ENCODE measurements at places on chromosomes 13 and 19.

- DNase-seq, result no peak
Measured at GRCh38 chr13:51682686-51683085, 98.4 kb downstream of the WDFY2 start.

- DNase-seq, result peak; percentile 75
Measured at GRCh38 chr13:32650705-32651311, 64.6 kb downstream of the PDS5B start.

DNA sequence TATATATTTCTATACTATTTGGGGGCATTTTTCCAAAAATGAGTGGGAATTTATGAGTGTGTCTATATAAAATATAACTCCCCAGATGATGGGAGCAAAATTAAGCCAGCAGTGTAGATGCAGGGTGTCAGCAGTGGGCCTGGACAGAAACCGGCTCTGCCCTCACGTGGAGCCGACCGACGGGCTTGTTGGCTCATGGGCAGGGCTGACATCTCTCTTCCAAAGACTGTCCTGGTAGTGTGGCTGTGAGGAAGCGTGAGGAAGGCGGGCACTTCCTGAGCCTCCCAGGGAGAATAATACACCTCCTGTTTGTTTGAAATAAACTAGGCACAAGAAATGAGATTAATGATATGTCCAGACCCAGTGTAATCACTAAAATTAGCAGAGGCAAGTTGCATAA is 206.5 kb downstream of the TEX29 start:
- DNase-seq, result peak; percentile 89

DNA sequence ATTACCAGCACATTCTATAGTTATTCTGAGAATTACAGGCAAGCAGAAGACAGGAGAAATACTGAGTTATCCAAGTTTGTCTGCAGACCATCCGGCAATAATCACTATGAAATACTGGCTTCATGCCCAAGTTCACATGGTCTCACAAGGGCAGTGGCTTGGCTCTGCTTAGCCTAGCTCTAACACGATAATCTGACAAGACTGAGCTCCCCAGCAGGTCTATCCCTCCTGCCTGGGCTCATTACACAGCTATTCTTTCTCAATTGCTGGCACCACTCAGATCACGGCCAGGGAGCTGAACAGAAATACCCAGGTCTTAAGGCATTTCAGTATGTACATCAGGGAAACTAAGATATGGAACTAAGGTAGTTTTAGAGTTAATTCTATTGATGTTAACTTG is 361.6 kb upstream of the PCDH20 start:
- DNase-seq, result peak; percentile 11

DNA sequence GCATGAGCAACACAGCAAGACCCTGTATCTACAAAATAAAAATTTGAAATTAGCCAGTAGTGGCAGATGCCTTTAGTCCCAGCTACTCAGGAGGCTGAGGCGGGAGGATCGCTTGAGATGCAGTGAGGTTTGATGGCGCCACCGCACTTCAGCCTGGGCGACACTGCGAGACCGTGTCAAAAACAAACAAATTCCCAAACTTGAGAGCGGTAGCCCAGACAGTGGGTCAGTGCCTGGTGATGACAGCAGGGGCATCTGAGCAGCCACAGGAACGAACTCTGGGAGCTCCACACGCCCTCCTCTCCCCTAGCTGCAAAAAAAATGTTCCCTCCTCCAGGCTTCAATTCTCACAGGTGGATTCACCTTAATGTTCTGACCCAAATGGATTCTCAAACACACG is 14.1 kb downstream of the ZNF490 start:
- no peak for DNase-seq

DNA sequence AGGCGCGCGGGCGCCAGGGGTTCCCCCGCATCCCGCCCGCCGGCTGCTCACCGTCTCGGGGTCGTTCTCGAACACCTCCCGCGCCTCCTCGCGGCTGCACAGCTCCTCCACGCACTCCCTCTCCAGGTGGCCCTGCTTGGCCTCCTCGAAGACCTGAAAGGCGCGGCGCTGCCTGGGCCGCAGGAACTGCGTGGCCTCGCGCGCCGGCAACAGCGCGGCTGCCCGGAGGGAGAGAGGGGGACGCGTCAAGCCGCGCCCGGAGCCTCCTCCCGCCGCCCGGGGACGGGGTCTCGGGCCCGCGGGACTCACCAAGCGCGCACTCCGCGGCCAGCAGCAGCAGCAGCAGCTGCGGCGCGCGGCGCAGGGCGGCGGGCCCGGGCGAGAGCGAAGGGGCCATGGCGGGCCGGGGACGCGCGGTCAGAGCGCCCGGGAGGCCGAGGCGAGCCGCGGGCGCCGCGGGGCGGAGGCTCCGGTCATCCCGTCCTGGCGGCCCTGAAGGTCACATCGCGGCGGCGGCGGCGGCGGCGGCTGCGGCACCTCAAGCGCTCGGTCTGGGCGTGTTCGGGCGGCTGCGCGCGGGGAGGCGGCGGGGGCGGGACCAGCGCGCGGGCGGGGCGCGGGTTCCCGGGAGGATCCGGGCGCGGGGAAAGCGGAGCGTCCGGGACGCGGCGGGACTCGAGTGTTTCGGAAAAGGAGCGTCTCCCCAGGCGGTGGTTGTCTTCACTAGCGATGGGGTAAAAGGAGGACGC is at the start of gene GAS6:
GAS6 (minus strand) TSS at position 553 of the 749 bp plus-strand sequence; CDS start at position 397, 156 bp downstream.
- DNase-seq, result peak; percentile 70

DNA sequence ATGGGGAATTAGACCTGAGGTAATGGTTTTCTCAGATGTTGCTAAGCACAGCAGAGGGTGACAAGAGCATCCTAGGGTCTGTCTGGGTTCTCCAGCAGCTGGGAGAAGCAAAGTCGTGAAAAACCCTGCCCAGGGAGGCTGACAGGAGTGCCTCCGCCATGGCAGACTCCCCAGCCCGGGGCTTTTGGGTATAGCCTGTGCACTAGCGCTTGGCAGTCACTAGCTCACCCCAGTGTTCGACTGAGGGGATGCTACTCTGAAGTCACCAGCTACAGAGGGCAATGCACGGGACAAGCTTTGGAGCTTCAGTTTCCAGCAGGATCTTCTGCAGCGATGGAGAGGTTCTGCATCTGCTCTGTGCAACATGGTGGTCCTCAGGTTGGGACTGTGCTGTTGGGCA is 87.5 kb downstream of the ING1 start:
- DNase-seq, result peak; percentile 14

GRCh38 chr19:46935066-46935663 is 74.4 kb downstream of the ARHGAP35 start:
- DNase-seq, result no peak

DNA sequence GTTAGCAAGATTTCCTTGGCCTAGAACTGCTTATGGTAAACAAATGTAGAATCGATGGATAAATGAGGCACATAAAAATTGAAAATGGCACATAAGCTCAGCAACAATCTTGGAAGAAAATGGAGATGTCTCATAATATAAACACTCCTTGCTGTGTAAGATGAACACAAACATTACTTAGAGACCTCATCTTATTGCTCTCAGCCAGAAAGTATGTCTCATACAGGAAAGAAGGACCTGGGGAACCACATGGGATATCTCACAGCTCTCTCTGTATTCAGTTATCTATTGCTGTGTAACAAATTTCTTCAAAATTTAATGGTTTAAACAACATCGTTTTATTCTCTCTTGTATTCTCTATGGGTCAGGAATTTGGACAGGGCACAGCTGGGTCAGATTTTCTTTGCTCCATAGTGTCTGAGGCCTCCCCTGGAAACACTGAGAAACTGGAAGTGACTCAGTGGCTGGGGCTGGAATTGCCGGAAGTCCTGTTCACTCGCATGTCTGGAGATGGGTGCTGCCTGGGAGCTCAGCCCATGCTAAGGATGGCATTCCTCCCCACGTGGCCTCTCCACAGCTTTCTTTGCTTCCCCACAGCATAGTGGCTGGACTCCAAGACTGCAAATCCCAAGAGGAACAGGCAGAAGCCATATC is 105.1 kb downstream of the NUFIP1 start:
- DNase-seq, result no peak

DNA sequence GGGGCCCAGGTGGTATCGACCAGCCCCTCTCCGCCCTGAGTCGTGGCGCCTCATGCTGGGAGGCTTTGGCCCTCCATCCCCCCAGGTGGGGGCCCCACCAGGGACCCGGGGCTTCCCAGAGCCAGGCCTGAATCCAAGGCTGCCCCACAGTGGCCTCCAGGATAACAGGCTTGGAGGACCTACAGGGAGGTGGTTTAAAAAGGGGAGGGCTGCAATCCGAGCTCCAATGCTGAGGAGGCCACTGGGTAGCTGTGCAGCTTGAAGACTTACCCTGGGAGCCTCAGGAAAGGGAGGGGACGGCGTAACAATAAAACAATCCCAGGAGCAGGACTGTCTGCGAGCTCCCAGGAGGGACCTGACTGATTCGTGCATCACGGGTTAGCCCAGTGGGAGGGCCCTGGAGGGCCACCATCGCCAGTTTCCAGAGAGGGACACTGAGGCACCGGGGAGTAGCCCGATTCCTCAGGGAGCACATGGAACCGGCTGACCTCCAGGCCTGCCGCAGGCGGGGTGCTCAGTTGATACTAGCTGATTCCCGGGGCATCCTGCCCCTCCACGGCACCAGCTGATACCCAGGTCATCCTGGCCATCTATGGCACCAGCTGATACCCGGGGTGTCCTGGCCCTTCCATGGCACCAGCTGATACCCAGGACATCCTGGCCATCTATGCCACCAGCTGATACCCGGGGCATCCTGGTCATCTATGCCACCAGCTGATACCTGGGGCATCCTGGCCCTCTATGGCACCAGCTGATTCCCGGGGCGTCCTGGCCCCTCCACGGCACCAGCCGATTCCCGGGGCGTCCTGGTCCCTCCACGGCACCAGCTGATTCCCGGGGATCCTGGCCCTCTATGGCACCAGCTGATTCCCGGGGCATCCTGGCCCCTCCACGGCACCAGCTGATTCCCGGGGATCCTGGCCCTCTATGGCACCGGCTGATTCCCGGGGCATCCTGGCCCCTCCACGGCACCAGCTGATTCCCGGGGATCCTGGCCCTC is 3.7 kb upstream of the C2CD4C start:
- DNase-seq, result peak; percentile 74

GRCh38 chr19:37346091-37346490 is 24.8 kb upstream of the ZNF527 start:
- no peak for DNase-seq

- DNase-seq, result no peak
Measured at GRCh38 chr13:60152904-60153303, 10.8 kb downstream of the DIAPH3 start.

DNA sequence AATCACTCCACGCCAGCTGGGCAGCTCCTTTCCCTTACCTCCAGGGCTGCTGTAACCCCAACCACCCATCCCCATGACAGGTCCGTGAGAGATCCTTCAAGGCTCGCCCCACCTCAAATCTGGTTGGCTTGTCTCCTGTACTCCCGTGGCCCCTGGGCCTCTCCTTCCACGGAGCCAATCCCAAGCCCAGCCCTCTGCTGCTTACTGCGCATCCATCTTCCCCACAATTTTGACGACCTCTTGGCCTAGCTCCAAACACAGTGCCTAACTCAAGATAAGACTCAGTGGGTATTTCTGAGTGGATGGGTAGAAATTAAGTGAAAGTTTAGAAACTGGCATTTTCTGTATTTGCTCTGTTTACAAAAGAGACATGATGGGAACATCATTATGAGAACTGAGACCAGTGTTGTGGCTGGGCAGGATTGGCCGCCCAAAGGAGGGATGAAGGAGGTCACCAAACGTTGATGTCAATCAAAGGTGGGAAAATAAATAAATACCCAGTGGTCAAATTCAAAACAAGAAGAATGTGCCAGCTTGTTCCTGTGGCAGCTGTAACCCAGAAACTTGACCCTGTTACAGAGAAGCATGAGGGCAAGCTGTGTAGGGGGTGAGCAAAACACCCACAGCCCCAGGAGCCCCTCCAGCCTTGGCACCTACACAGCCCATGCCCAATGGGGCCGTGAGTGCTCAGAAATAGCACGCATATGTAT is 162.2 kb downstream of the ABCC4 start:
- DNase-seq, result no peak

DNA sequence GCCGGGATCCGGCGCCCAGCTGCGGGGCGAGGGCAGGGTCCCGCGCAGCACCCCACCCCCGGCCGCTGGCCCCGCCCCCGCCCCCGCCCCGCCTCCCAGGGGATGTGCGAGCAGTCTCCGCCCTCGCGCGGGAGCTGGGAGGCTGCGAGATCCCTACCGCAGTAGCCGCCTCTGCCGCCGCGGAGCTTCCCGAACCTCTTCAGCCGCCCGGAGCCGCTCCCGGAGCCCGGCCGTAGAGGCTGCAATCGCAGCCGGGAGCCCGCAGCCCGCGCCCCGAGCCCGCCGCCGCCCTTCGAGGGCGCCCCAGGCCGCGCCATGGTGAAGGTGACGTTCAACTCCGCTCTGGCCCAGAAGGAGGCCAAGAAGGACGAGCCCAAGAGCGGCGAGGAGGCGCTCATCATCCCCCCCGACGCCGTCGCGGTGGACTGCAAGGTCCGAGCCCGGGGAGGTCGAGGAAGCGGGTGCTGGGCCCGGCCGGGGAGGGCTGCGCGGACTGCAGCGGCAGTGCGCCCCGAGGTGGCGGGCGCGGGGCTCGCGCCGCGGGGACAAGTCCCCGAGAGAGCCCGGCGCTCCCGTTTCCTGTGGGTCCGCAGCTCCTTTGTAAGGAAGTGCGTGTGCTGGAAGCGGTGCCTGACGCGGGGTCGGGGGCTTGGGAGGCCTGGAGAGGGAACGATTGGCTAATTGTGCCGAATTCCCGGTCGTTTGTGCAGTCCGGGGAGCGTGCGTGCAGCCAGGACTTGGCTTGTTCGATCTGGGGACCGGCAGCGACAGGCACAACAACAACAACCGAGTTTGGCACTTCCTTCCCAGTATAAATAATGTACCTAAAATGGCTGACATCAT is at the start of gene ITM2B:
ITM2B (plus strand) TSS at position 161 of the 843 bp plus-strand sequence; CDS start at position 316, 155 bp downstream.
- DNase-seq, result peak; percentile 75

DNA sequence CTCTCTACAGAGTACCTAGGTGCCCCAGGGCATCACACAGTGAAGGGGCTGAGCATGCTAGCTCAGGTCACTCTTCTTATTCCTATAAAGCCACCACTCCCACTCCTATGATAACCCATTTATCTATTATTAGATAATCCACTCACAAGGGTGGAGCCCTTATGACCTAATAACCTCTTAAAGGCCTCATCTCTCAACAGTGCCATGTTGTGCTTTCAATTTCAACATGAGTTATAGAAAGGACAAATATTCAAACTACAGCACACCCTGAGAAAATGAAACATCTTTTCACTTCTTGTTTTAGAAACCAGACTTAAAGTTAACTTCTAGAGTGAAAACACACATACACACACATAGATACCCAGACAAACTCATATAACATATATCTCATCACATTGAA is 1494.9 kb upstream of the MIR17HG start:
- no peak for DNase-seq
